Heart left ventricle (tissue), 16 donors: ENCODE measurements at places on chromosomes 7 and 10. TPM values are rescaled to one million over a fixed set of nuclear protein-coding genes. Genes with fewer than 3 reads are reported as not detected.
A peak's percentile ranks its signal among the peaks of the same experiment; 100 is the strongest.

DNA sequence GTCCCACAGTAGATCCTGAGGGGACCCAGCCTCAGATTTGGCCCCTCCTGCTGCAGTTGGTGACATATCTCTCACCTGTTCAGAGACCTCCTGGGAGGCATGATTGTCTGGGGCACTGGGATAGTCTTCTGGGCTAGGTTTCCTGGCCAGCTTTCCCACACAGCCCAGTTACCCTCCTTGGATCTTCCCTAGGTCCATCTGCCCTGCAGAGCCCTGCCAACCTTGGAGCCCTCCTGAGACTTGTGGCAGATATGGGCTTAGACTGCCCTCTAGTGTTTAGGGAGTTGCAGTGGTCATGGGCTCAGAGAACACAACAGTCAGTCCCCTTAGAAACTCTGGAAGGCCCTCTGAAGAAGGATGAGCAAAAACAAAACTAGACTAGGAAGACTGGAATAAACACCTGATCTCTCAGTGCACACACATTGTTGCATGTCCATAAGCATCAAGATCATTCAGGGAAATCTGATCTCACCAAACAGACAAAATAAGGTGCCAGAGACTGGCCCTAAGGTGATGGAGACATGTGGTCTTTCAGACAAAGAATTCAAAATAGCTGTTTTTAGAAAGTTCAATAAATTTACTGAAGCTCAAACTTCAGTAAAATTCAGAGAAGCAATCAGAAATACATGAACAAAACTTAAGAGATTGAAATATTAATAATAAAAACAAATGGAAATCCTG, 324.6 kb downstream of the ATRNL1 start:
- H3K27ac ChIP-seq: no peak overlapping the region
- DNase-seq: no peak
- no peaks in the 10 kb centered on the region for H3K4me1 ChIP-seq

The C10orf105 gene
- not detected for total RNA-seq

DNA sequence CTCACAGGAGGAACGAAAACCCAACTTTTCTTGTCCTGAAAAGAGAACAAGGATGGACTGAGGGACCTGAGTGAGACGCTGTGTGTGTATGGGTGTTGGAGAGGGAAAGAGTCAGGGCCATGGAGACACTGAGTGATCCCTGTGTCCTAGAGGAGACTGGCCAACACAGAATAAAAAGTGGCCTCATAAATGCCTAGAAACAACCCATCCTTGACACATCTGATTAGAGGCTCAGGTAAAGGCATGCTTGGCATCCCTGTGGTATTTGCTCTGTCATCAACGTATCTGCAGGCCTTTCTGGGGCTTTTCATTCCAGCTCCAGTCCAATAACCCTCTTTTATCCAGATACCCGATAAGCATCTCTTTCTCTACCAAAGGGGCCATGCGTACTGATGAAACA, 86.3 kb downstream of the FGFR2 start:
- H3K4me1 ChIP-seq: no peaks in the 10 kb centered on the region
- no peak overlapping the region for H3K4me3 ChIP-seq
- DNase-seq: no peak

DNA sequence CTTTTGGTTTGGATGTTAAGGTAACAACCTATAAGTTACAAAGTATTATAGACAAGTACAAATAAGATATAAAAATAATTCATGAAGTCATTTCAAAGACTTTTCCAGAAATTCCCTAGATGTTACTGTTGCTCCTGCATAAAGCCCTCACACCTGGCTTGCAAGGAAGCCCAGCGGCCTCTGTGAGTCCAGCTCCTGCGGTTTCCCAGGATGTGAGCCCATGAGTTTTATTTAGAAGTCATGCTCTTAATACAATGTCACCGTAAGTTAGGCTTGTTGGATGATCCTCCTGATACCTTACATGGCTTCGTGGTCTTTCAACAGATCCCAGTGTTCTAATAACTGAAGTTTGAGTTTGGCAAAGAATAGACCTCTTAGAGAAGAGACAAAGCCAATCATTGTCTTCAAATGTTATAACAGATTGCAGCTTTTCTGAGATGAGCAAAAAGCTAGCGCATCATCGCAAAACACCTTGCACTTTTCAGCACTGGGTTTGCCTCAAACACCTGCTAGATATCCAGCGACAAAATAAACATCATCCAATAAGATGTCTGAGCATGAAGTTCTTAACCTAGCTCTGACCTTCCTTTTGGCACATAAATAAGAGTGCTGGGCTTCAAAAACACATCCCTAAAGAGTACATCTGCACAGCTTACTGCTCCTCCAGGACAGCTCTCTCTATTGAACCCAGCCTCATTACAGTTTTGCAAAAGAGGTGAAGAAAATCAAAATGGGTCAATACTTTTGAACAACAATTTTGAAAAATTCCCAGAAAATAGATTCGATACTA, 3.6 kb downstream of the FAM171A1 start:
- no peaks in the 10 kb centered on the region for H3K4me1 ChIP-seq
- H3K27ac ChIP-seq: no peak overlapping the region
- no peaks in the 10 kb centered on the region for H3K36me3 ChIP-seq

The SRPK2 gene
- 39.4 TPM for total RNA-seq

- H3K36me3 ChIP-seq: no peaks in the 10 kb centered on the region
- no peak overlapping the region for H3K27ac ChIP-seq
- no peaks in the 10 kb centered on the region for H3K27me3 ChIP-seq
- DNase-seq: no peak
- H3K4me3 ChIP-seq: no peak overlapping the region
- H3K4me1 ChIP-seq: no peaks in the 10 kb centered on the region
These were observed 178.3 kb upstream of the AGR3 start for GRCh38 chr7:17060051-17060450.

GRCh38 chr7:36840904-36841303, 116.6 kb upstream of the AOAH start:
- H3K4me3 ChIP-seq: no peak overlapping the region
- no peaks in the 10 kb centered on the region for H3K4me1 ChIP-seq
- no peak for DNase-seq
- H3K36me3 ChIP-seq: no peaks in the 10 kb centered on the region

DNA sequence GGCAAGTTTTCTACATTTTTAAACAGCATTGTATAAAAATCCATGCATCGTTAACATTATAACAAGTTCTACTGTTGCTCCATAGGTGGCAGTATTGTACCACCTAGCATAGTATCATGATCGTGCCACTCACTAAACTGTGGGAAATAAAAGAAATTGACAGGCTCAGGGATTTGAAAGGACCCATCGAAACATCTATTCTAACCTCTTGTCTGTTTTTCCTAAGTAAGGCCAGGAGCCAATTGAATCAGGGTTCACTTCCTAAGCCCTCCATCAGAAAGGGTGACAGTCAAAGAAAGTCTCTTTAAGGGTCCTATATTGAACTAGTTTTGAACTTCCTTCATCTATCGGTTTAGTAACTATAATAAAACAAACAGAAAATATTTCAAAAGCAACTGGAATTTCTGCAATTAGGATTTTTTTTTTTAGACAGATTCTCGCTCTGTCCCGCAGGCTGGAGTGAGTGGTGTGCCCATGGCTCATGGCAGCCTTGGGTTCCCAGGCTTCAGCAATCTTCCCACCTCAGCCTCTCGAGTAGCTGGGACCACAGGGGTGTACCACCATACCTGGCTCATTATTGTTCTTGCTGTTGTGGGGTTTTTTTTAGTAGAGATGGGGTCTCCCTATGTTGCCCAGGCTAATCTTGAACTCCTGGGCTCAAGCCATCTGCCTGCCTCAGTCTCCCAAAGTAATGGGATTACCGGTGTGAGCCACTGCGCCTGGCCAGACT, 9.4 kb downstream of the HACD1 start:
- peaks cover 13% of the 10 kb centered on the region for H3K4me1 ChIP-seq
- H3K4me3 ChIP-seq: no peak overlapping the region
- peaks cover 8% of the 10 kb centered on the region for H3K36me3 ChIP-seq
- no peaks in the 10 kb centered on the region for H3K27me3 ChIP-seq
- no peak for DNase-seq
- no peak overlapping the region for H3K27ac ChIP-seq

- peak overlapping the region; percentile 13 for H3K27ac ChIP-seq
- no peaks in the 10 kb centered on the region for H3K27me3 ChIP-seq
- no peak for DNase-seq
- peak overlapping the region; percentile 1 for H3K4me3 ChIP-seq
- peaks cover 23% of the 10 kb centered on the region for H3K4me1 ChIP-seq
These were observed 268.4 kb upstream of the NPVF start for GRCh38 chr7:25496476-25497368.

The CDC14C gene
- not detected for total RNA-seq

GRCh38 chr7:51077987-51078370, 238.6 kb downstream of the COBL start:
- H3K36me3 ChIP-seq: no peaks in the 10 kb centered on the region
- DNase-seq: no peak
- H3K4me3 ChIP-seq: no peak overlapping the region
- no peak overlapping the region for H3K27ac ChIP-seq

The COPS6 gene
- total RNA-seq: 120 TPM

DNA sequence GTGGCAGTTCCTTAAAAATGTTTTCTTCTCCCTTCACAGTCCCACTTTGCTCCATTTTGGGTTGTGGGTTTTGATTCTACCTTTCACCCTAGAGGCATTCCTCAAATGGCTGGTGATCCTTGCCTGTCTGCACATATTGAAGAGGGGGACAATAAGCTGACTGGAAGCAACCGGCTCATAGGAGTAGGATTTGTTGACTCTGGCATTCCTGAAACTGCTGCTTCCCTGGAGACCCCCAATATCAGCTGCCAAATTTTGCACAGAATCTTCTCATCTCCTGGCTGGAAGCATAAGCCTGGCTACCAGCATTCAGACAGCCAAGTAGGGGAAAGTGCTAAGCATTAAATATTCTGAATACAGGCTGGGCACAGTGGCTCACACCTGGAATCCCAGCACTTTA, 53.7 kb downstream of the KIF5B start:
- no peak for DNase-seq
- H3K4me1 ChIP-seq: peaks cover 4% of the 10 kb centered on the region
- no peaks in the 10 kb centered on the region for H3K27me3 ChIP-seq

- H3K4me3 ChIP-seq: no peak overlapping the region
- no peaks in the 10 kb centered on the region for H3K4me1 ChIP-seq
These were observed 13.3 kb downstream of the ZNF804B start for GRCh38 chr7:88772776-88773175.

GRCh38 chr7:140982508-140982907, 32.2 kb downstream of the MRPS33 start:
- H3K4me3 ChIP-seq: no peak overlapping the region
- no peak overlapping the region for H3K27ac ChIP-seq
- H3K4me1 ChIP-seq: no peaks in the 10 kb centered on the region
- H3K36me3 ChIP-seq: no peaks in the 10 kb centered on the region
- H3K27me3 ChIP-seq: no peaks in the 10 kb centered on the region
- no peak for DNase-seq

GRCh38 chr7:30249316-30249715, 35.1 kb upstream of the ZNRF2 start:
- H3K4me3 ChIP-seq: no peak overlapping the region
- DNase-seq: no peak
- no peaks in the 10 kb centered on the region for H3K36me3 ChIP-seq
- peaks cover 1% of the 10 kb centered on the region for H3K4me1 ChIP-seq

GRCh38 chr10:124043310-124044142, 49.9 kb downstream of the CHST15 start:
- no peaks in the 10 kb centered on the region for H3K27me3 ChIP-seq
- H3K4me1 ChIP-seq: no peaks in the 10 kb centered on the region
- no peak overlapping the region for H3K27ac ChIP-seq
- H3K36me3 ChIP-seq: peaks cover 7% of the 10 kb centered on the region
- no peak for DNase-seq
